ENCODE measurements at places on chromosomes 13 and 19. TPM values are rescaled to one million over a fixed set of nuclear protein-coding genes. Genes with fewer than 3 reads are reported as not detected.

GRCh38 chr13:30465343-30465592 lies 468 bp downstream of the HMGB1 start:
- H3K27ac ChIP-seq = no peak overlapping the region
- no peak overlapping the region for H3K4me3 ChIP-seq
- no peak for DNase-seq
- peaks cover 11% of the 10 kb centered on the region for H3K36me3 ChIP-seq
- H3K4me1 ChIP-seq = peaks cover 40% of the 10 kb centered on the region
- H3K27me3 ChIP-seq = no peaks in the 10 kb centered on the region

DNA sequence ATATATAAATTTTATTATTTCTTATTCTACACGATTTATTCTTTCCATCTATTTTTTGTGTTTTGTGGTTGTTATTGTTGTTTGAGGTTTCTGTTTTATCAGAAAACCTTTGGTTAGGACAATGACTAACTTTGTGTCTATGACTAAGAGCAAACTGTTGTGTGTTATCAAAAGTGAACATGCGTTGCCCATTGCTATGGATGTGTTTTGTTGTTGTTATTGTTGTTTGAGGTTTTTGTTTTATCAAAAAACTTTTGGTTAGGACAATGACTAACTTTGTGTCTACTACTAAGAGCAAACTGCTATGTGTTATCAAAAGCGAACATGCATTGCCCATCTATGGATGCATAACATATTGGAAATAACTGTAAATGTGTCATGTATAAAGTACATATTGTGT lies 692.3 kb downstream of the SLITRK1 start:
- no peak overlapping the region for H3K4me3 ChIP-seq
- no peak for DNase-seq
- peaks cover 2% of the 10 kb centered on the region for H3K36me3 ChIP-seq
- H3K27me3 ChIP-seq = no peaks in the 10 kb centered on the region

DNA sequence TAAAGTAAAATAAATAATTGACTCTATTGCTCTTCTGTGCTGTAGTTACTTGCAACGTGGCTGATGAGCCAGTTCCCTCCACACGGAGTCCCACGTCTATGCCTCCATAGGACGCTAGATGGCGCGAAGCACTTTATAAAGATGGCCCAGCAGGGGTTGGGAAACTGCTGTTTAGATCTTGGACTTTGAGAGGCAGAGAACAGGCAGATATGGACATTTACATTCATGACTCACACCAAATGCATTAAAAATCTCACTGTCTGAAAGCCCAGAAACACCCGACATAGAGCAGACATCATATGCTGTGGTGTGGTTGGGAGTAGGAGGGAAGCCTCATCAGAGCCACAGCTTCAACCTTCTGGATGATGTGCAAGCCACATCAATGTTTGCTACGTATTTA lies 643.1 kb upstream of the ARGLU1 start:
- no peaks in the 10 kb centered on the region for H3K36me3 ChIP-seq
- H3K27me3 ChIP-seq = peaks cover 15% of the 10 kb centered on the region
- H3K4me3 ChIP-seq = no peak overlapping the region
- peaks cover 9% of the 10 kb centered on the region for H3K4me1 ChIP-seq
- no peak overlapping the region for H3K27ac ChIP-seq

- DNase-seq = no peak
- no peak overlapping the region for H3K27ac ChIP-seq
- H3K36me3 ChIP-seq = no peaks in the 10 kb centered on the region
- H3K4me3 ChIP-seq = no peak overlapping the region
- peaks cover 24% of the 10 kb centered on the region for H3K27me3 ChIP-seq
Measured at GRCh38 chr13:24741791-24742190, 22.2 kb upstream of the RNF17 start.

The KLHL26 gene
- total RNA-seq = 9.8 TPM

- H3K36me3 ChIP-seq = no peaks in the 10 kb centered on the region
- H3K27me3 ChIP-seq = peaks cover 12% of the 10 kb centered on the region
- DNase-seq = peak; percentile 99
- peak overlapping the region; percentile 82 for H3K27ac ChIP-seq
- peak overlapping the region; percentile 86 for H3K4me3 ChIP-seq
- peaks cover 20% of the 10 kb centered on the region for H3K4me1 ChIP-seq
Measured at GRCh38 chr19:50724522-50725217, 1.5 kb downstream of the CLEC11A start.

DNA sequence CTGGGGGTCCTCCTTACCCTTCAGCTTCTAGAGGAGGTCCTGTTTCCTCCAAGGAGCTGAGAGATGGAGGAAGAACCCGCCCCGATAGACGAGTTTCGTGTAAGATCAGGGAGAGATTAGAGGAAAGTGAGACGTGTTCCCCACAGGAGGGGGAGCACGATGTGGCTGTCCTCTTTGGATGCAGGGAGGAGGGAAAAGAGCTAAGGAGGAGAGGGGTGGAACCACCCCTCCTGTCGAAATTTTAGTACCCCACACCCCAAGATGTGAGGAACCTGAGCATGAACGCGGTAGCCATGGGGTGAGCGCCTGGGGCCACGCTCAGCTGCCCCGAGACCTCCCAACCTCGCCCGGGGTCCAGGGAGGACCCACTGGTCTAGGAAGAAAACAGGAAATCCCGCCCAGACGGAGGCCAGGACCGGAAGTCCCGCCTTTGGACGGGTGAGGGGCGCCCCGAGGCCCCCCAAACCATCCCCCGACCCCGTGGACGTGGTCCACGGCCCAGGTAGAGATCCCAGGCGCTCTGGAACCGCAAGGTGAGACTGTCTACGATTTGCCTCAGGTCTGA lies 1.2 kb downstream of the AKT1S1 start:
- no peaks in the 10 kb centered on the region for H3K27me3 ChIP-seq
- H3K36me3 ChIP-seq = peaks cover 8% of the 10 kb centered on the region
- H3K4me1 ChIP-seq = peaks cover 35% of the 10 kb centered on the region

The RFPL4A gene
- total RNA-seq = not detected

The KIR2DL4 gene
- not detected for total RNA-seq

GRCh38 chr19:14317157-14317556 lies 64.1 kb upstream of the ADGRE5 start:
- no peak for DNase-seq
- no peak overlapping the region for H3K27ac ChIP-seq
- peaks cover 2% of the 10 kb centered on the region for H3K27me3 ChIP-seq
- no peaks in the 10 kb centered on the region for H3K4me1 ChIP-seq
- no peak overlapping the region for H3K4me3 ChIP-seq

GRCh38 chr13:81770868-81771505 lies 1430.1 kb upstream of the SPRY2 start:
- H3K36me3 ChIP-seq = no peaks in the 10 kb centered on the region
- H3K4me3 ChIP-seq = no peak overlapping the region
- DNase-seq = no peak
- H3K4me1 ChIP-seq = no peaks in the 10 kb centered on the region
- no peak overlapping the region for H3K27ac ChIP-seq
- no peaks in the 10 kb centered on the region for H3K27me3 ChIP-seq

The LMTK3 gene
- 0.67 TPM for total RNA-seq

GRCh38 chr19:29376855-29377354 lies 148.9 kb upstream of the VSTM2B start:
- no peak for DNase-seq
- no peak overlapping the region for H3K4me3 ChIP-seq
- no peak overlapping the region for H3K27ac ChIP-seq
- H3K36me3 ChIP-seq = no peaks in the 10 kb centered on the region

The ZNF44 gene
- 7.2 TPM for total RNA-seq

- H3K4me3 ChIP-seq = no peak overlapping the region
- H3K4me1 ChIP-seq = peaks cover 5% of the 10 kb centered on the region
- H3K27ac ChIP-seq = no peak overlapping the region
- no peak for DNase-seq
- H3K36me3 ChIP-seq = peaks cover 29% of the 10 kb centered on the region
Measured at GRCh38 chr13:110683203-110683883, 22.6 kb downstream of the CARS2 start.

The CCDC8 gene
- 53.2 TPM for total RNA-seq

DNA sequence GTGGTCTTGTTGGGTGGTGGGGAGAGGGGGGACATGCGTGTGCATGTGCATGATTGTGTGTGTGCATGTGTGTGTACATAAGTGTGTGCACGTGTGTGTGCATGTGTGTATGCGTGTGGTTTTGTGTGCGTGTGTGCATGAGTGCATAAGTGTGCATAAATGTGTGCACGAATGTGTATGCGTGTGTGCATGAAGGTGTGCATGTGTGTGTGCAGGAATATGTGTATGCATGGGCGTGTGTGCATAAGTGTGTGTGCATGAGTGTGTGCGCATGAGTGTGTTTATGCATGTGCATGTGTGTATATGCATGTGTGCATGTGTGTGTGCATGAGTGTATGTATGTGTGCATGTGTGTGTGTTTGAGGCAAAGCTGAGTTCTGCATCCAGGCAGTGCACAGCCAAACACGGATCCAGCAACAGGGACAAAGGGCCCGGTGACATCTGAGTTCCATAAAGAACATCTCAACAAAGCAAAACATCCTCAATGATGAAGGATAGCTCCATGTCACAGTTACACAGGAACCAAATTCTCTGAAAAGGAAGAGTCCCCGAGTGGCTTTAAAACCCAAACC lies 86.0 kb upstream of the FARP1 start:
- H3K27me3 ChIP-seq = no peaks in the 10 kb centered on the region
- no peaks in the 10 kb centered on the region for H3K36me3 ChIP-seq
- no peak overlapping the region for H3K4me3 ChIP-seq

Measured in chondrocyte (in vitro differentiated cells).